Activated T-cell treated with anti-CD3 and anti-CD28 coated beads, Interleukin-2, amount 50 U/mL, for 4 hours (primary cell): ENCODE measurements at places on chromosomes 5 and 9.
A peak's percentile ranks its signal among the peaks of the same experiment; 100 is the strongest.

DNA sequence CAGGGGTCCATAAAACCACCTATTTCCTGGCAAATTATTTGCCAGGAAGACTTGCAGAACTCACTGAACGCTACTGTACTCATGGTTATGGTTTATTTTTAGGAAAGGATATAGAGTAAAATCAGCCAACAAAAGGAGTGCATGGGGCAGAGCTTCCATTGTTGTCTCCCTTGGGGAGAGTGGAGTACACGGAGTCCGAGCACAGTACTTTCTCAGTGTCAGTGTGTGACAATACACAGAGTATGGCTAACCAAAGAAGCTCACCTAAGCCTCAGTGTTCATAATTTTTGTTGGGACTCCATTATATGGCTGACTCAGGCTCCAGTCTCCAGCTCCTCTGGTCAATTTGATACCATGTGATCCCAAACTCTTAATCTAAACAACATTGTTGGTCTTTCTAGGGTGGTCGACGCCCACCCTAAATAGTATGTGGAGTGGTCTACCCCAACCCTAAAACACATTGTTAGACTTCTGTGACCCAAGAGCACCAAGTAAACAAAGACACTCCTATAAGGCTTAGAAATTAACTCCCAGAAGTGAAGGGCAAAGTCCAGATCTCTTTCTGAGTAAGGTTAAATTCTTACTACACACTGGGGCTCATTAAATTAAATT is 74.9 kb downstream of the SLC44A1 start:
- DNase-seq = no peak

GRCh38 chr5:26434688-26435087 is 603.7 kb downstream of the CDH9 start:
- DNase-seq = no peak

- DNase-seq = no peak
Observed at GRCh38 chr5:132469380-132470009, 21.1 kb downstream of the IRF1 start.

- DNase-seq = peak; percentile 20
Observed at GRCh38 chr5:177133853-177134696, 502 bp downstream of the NSD1 start.

DNA sequence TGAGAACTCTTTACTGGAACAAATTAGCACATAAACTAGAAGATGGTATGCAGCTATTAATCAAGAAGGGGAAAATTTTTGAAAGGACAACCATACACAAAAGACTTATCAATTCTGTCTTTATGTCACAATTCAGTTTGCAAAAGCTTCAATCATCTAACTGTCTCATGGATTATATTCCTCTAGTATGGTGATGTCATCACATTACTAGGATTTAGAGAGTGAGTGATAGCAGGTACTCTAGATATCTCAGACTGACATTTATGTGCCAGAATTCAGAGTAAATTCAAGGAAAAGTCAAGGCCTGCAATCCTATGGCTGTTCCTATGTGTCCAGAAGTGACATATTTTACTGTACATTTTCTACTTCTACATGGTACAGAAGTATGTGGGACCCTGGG is 318.9 kb upstream of the GRAMD2B start:
- no peak for DNase-seq

GRCh38 chr9:77013932-77014596 is 5.4 kb upstream of the FOXB2 start:
- DNase-seq = no peak

DNA sequence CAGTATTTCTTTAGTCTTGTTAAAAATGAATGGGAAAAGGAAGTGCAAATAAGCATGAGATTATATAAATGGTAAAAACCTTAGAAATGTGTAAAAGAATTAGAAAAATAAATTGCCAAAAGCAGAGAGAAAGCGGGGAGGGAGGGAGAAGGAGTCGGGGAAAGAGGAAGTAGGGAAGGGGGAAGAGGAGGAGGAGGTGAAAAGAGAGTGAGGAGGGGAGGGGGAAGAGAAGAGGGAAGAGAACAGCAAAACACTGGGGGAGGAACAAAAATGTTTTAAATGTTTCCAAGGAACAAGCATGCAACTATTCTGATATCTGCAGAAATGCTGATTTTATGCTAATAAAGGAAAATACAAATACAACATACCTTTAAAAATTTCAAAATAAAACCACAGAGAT is 317.5 kb downstream of the PIK3R1 start:
- no peak for DNase-seq

- DNase-seq = no peak
Observed at GRCh38 chr5:170300361-170301013, 2.9 kb upstream of the LCP2 start.

GRCh38 chr9:70772601-70773000 is 348.8 kb downstream of the TRPM3 start:
- DNase-seq = no peak

- no peak for DNase-seq
Observed at GRCh38 chr5:162888268-162888667, 549.1 kb upstream of the CCNG1 start.
